ENCODE measurements at places on chromosomes 2 and 18.

DNA sequence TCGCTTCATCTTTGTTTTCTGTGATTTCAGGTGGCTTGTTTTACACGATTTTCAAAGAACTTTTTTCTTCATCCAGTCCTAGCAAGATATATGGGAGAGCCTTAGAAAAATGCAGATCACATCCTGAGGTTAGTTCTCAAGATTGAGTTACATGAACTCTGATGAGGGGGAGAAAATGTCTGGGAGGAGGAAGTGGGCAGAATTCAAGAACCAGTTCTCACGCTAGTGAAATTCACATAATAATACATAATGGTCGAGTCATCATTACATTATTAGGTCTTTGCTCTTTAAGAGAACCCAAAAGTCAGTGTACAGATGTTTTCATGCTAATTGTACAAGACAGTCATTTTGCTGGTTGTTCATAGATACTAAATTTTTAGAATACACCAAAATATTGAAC, 7.0 kb downstream of the TIMM21 start:
- DNase-seq: no peak

DNA sequence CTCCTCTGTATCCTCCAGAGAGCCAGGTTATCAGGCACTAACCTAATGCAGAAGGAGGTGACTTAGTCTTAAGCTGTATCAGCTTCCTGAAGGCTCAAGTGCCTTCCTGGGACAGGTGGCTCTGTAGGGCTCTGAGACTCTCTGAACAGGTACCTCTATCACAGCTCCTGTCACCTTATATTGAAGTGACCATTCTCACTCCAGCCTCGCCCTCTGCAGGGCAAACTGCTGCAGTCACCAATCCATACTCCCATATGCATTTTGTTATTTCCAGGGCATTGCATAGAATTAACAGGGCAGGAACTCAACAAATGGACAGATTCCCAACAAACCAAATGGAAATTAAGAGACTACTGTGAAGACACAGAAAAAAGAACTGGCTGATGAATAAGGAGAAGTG, 203.0 kb upstream of the REV1 start:
- no peak for DNase-seq

DNA sequence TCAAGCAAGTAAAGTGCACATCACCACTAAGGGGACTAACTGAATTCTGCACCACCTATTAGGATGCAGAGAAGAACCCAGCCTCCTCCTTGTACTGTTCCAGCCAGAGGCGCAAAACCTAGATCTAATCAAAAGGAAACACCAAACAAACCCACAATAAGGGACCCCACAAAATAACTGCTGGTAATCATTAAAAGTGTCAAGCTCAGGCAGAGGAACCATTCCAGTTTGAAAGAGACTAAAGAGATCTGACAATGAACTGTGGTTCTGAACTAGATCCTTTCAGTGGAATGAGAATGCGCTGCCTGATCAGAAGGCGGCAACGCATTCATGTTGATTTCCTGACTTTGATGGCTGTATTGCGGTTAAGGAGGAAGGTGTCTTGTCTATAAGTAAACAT, 16.8 kb downstream of the HDLBP start:
- DNase-seq: no peak

- no peak for DNase-seq
These were observed 253.4 kb upstream of the NETO1 start for GRCh38 chr18:73121207-73121606.

- DNase-seq: no peak
These were observed 2.1 kb downstream of the LBH start for GRCh38 chr2:30233271-30234009.

DNA sequence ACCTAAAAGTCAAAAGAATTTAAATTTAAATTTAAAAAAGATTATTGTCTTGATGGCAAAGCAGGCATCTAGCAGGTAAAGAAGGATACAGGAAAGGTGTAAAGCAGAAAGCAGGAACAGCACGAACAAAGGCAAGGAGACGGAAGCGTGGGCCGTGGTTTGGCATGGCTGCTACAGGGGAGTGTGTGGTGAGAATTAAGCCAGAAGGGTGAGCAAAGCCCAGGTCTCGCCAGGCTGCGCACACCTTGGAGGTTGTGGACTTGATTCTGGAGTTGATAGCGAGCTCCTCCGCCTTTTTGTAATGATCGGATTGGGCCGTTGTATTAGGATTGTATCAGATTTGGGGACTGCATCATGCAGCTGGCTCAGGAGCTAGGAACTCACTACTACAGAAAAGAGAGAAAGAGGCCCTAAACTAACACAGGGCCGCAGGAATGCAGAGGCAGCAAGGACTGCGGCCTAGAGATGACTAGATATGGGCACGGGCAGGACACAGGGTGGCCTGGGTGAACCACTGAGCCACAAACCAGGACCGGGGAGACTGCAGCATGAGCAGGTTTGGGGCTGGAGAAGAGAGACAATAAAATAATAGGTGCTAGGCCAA, 71.4 kb upstream of the TMEM247 start:
- no peak for DNase-seq

- DNase-seq: no peak
These were observed 214.7 kb upstream of the LYPD1 start for GRCh38 chr2:132884705-132885104.

DNA sequence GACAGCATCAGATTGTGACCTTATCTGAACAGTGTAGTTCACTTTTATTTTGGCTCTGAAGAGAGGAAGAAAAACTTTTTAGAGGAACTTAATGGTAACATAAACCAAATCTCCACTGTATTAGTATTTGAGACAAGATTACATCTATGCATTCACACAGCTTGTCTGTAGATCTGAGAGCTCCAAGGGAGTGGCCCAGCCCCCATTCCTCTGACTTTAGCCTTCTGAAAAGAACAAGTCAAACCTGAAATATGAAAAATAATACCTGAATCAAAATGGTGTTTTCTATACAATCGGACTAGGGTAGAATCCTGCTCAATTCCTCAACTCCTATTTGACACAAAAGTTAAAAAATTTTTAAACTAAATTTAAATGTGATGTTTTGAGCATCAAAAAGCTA, 23.1 kb downstream of the STARD7 start:
- no peak for DNase-seq

DNA sequence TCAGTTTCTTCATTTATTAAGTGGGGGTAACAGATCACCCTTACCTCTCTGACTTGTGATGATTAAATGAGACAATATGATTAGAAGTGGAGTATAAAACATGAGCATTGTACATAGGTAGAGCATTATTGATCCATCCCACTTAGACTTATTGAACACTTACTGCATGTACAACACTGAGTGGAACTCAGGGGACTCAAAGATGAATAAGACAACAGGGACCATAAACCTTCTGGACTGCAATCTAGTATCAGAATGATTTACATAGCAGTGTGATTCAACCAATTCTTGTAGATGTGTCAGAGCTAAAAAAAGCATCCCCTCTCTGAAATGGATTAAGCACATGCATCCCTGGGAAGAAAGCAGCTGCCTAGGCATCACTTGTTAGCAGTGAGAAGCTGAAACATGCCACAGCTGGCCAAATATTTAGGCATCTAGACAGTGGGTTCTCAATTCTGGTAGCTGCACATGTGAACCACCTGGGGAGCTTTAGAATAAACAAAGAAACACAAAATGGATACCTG, 111.5 kb downstream of the CYRIA start:
- DNase-seq: no peak

GRCh38 chr2:125560855-125561254, 1095.1 kb upstream of the GYPC start:
- no peak for DNase-seq

DNA sequence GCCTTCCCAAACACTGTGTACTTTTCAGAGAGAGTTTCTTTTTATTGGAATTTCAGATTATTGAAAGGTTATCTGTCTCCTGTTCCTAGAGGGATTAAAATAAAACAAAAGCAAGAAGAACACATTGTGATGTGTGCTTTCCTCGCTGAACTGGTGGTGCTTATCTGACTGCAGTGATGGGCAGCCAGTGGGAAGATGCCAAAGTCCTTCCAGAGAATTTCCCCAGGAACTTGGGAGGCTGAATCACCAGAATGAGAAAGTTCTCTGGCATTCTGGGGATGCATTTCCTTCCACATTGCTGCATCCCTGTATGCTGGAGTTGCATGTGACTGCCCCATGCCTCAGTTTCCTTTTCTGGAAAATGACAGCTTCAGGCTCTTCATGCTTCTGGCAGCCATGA, 53.9 kb upstream of the SEC11C start:
- DNase-seq: no peak

GRCh38 chr18:39037925-39038324, 1472.3 kb upstream of the CELF4 start:
- DNase-seq: no peak

DNA sequence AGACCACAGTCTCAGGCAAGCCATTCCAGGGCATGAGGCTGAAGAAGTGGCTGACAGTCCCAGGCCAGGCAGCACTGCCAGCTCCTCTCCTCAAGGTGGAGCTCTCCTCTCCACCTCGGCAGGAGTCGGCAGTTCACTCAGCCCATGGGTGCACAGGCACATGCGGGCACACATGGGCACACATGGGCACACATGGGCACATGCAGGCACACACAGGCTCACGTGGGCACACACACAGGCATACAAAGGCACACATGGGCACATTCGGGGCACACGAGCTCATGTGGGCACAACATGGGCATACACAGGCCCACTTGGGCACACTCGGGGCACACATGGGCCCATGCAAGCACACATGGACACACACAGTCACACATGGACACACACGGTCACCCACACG, 65.3 kb upstream of the TAF1B start:
- no peak for DNase-seq

All from stimulated activated CD4-positive, alpha-beta T cell treated with anti-CD3 and anti-CD28 coated beads, Interleukin-4, amount 100 ng/mL, for 24 hours (primary cell).